Dorsolateral prefrontal cortex (tissue), 122 donors: ENCODE measurements at places on chromosomes 4 and X. TPM values are rescaled to one million over a fixed set of nuclear protein-coding genes. Genes with fewer than 3 reads are reported as not detected.

The CNOT6L gene
- 51.9 TPM for total RNA-seq

- no peak for DNase-seq
These were observed 2.8 kb downstream of the ARX start for GRCh38 chrX:25012793-25013631.

The C4orf51 gene
- total RNA-seq: not detected

GRCh38 chr4:165612936-165613335 is 234.1 kb downstream of the CPE start:
- DNase-seq: no peak

DNA sequence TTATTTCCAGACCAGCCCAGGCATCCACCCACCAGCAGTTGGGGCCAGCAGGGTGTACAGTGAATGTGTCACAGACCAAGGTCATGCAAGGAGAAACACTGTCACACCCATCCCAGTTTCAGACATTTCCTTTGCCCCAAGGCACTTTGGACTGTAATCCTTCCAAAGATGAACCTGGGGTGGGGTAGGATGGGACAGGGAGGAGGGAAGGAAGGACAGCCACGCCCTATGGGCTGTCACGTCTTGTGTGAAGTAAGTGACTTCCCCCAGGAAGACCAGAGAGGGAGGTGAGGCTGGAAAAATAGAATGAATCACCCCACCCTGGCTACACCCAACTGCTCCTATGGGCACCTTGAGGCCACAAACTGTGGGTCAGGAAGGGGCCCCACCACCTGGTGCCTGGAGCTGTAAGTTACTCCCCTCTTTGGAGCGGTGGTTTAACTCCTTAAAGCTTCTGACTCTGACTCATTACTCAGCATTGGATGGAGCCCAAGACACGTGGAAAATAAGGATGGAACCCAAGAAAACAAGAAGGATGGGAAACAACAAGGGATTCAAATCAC is 349.9 kb upstream of the KLF3 start:
- DNase-seq: no peak

The RAB9B gene
- total RNA-seq: 24.2 TPM

DNA sequence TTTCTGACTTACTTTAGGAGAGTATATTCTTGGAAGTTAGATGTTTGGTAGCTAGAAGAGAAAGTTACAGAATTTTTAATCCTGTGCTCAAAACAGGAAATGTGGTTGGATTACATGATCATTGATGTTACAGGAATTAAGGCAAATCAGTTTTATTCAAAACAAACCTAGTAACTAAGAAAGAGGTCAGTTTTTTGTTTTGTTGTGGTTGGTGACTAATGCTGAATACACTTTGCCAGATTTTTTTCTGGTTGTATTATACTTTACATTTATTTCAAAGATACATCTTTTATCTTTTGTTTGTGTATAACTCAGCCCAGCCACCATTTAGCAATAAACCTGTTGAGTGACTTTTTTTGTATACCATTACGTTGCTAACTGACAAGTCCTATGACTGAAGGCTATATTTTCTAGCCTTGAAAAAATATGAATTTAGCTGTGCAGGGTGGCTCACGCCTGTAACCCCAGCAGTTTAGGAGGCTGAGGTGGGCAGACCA is 116.7 kb downstream of the KLHL8 start:
- no peak for DNase-seq

The HTN1 gene
- not detected for total RNA-seq

DNA sequence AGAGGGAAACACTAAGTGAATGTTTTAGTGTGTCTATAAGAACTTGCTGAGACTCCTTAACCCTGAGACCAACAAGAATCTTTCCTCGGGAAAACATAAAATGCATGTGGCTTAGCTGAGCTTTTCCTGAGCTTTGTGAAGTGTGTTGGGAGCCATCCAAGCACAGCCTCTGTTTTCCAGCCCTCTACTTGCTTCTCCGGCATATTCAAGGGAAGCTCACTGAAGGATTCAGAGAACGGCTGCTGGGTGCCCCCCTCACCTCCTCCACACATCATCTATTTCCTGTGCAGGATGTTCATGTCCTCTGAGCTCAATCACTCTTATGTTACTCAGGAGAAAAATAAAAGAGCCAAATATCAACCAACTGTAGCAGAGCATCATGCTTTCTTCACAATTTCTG is 492.1 kb downstream of the IL15 start:
- DNase-seq: peak; percentile 34

DNA sequence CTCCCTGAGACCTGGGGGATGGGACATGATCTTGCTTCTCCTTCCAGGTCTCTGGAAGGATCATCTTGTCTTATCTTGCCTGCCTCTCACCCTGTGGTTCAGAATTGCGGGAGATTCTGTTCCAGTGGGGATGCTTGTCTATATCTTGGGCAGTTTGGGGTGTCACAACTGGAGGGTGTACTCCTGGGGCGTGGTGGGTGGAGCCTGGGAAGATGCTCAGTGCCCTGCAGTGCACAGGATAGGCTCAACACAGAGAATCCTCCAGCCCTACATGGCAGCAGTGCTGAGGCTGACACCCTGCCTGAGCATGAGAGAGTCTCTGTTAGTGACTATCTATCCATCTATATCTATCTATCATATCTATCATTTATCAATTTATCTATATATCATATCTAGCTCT is 7.7 kb downstream of the P2RY8 start:
- no peak for DNase-seq

The F8A2 gene
- total RNA-seq: not detected

DNA sequence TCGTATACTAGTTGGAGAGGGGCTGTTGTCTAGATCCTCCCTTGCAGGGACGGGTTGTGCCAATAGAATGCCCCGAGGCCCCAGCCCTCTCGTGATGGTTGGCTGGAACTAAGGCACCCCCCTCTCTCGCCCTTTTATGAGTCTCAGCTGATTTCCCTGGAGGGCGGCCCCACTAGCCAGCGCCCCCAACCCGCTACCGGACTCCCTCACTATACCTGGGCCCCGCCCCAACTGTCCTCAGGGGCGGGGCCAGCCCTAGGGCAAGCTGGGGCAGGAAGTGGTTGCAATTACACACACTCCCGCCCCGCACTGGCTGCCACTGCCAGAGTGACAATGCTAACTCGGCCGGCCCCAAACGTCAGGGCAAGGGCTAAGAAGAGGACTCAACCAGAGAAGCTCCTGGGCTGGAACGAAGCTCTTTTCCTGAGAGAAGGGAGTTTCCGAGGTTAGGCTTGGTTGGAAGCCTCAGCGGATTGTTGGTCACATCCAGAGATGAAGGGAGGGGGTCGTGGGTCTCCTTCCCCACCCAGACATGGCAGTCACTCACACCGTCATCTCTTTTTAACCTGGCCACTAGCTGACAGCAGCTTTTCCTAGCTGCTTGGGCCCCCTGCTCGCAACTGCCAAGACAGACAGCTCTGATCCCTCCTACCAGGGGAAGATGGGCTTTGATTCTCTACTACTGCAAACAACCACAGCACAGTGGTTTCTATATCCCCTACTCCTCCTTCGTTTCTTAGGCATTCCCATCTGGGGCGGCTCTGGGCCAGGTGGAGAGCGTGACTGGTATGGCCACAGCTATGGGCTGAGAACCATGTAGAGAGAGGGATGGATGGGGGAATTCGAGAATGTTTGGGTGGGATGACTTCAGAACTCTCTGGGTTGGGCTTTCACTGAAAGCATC is 21.0 kb upstream of the BCORL1 start:
- no peak for DNase-seq

DNA sequence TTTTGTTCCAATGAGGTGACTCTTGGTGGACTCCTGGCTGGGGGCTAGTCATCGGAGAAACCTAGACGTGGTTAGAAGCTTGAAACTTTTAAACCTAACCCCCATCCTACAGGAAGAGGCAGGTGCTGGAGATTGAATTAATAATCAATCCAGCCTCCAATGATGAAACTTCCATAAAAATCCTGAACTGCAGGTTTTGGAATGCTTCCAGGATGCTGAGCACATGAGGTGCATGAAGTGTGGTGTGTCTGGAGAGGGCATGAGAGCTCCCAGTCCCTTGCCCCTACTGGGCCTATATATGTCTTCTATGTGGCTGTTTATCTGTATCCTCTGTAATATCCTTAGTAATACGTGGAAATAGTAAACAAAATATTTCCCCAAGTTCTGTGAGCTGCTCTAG is 90.7 kb upstream of the PDHA2 start:
- DNase-seq: no peak

The WAS gene
- total RNA-seq: 3.8 TPM

DNA sequence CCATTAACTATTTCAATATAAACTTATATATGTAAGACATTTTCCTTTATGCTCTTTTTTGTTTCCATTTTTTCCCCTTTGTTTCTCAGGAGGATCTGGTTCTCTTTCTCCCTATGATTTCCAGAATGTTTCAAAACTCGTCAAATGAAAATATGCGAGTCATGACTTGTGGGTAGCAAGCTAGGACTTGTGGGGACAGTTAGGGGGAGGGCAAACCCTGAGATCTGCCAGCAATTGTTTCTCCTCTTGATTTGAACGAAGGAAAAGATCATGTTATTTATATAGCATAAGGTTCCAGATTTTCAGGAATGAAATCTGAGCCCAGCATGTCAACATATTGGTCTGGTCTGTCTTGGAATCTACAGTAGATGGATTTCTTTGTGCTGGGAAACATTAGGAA is 28.9 kb upstream of the GPC4 start:
- DNase-seq: no peak

GRCh38 chrX:115367951-115368350 is 78.4 kb downstream of the LUZP4 start:
- no peak for DNase-seq

GRCh38 chr4:14867847-14868246 is 134.4 kb upstream of the CPEB2 start:
- no peak for DNase-seq

The GAGE12F gene
- not detected for total RNA-seq

The FREM3 gene
- 4.2 TPM for total RNA-seq

DNA sequence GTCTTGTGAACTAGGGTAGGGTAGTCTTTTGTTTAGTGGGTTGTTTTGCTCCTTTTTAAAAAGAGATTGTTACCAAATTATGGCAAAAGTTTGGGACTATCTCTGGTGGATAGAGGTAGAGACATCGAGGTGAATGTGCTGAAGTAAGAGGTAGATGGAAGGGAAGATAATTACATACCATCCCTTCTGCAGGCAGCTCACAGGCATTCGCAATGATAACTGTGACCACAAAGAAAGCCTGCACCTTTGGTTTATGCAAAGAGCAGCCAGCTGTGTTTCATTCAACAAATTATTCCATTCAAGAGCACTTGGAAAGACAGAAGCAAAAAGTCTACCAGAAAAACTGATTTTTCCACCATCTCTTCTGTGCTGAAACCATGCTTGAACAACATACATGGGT is 155.6 kb downstream of the GATB start:
- no peak for DNase-seq

DNA sequence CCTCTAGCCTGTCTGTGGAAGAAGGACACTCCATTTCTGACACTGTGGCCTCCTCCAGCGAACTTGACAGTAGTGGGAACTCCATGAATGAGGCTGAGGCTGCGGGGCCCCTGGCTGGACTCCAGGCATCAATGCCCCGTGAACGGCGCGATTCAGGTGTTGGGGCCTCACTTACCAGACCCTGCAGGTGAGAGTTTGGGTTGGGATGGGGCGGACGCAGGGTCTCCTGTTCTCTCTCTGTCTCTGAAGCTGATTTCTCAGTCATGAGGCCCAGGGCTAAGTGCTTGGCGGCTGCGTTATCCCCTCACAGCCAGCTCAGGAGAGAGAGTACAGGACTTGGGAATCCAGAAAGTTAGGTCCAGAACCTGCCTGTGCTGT is 71.0 kb downstream of the STARD8 start:
- no peak for DNase-seq
